Esophagus muscularis mucosa (tissue), 4 donors: ENCODE measurements at places on chromosomes 13 and 19.

- peak; percentile 47 for DNase-seq
These were observed 103.8 kb downstream of the TNFRSF19 start for GRCh38 chr13:23673867-23674605.

- no peak for DNase-seq
These were observed 79.0 kb upstream of the ZNF536 start for GRCh38 chr19:30293051-30293785.

GRCh38 chr19:38626401-38626800 lies 7.4 kb downstream of the EIF3K start:
- DNase-seq: no peak

- DNase-seq: no peak
These were observed 46.6 kb downstream of the FGF14 start for GRCh38 chr13:102355251-102355650.
